Foreskin keratinocyte (primary cell): ENCODE measurements at places on chromosomes 11 and 22. TPM values are rescaled to one million over a fixed set of nuclear protein-coding genes. Genes with fewer than 3 reads are reported as not detected.

- DNase-seq, result no peak
Observed at GRCh38 chr11:62372871-62373270, 35.6 kb downstream of the ASRGL1 start.

- DNase-seq, result no peak
Observed at GRCh38 chr11:100878474-100878873, 191.4 kb downstream of the ARHGAP42 start.

KCTD14 gene
- total RNA-seq, result 11.2 and 12.8 TPM in 2 replicates

PARVB gene
- 13.9 and 16.8 TPM in 2 replicates for total RNA-seq

GRCh38 chr11:113564527-113565130 is 89.4 kb upstream of the DRD2 start:
- no peak for DNase-seq

GRCh38 chr11:33723238-33723881 is 12.9 kb downstream of the CD59 start:
- peak; percentile 92 for DNase-seq

PGA5 gene
- not detected in 2 replicates for total RNA-seq

DNA sequence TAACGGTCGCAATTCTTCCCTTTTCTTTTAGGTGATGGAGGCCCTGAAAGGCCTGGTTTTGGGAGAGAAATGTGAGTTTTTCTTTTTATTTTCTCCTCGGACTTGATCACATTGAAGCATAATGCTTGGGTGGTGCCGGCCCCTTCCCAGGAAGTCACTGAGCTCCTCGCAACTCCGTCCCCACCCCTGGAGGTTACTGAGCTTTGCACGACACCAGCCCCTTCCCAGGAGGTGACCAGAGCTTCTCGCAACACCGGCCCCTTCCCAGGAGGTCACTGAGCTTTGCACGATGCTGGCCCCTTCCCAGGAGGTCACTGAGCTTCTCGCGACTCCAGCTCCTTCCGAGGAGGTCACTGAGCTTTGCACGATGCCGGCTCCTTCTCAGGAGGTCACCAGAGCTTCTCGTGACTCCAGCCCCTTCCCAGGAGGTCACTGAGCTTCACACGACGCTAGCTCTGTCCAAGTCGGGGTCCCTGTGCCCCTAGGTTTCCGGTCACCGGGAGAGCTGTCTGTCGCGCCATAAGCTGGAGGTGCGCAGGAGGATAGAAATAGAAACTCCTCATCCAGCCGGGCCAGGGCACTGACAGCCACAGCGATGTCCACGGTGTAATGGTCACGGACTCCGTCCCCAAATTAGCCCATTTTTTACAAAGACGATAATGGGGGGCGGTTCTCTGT is 586.4 kb downstream of the BRD1 start:
- no peak for DNase-seq

DNA sequence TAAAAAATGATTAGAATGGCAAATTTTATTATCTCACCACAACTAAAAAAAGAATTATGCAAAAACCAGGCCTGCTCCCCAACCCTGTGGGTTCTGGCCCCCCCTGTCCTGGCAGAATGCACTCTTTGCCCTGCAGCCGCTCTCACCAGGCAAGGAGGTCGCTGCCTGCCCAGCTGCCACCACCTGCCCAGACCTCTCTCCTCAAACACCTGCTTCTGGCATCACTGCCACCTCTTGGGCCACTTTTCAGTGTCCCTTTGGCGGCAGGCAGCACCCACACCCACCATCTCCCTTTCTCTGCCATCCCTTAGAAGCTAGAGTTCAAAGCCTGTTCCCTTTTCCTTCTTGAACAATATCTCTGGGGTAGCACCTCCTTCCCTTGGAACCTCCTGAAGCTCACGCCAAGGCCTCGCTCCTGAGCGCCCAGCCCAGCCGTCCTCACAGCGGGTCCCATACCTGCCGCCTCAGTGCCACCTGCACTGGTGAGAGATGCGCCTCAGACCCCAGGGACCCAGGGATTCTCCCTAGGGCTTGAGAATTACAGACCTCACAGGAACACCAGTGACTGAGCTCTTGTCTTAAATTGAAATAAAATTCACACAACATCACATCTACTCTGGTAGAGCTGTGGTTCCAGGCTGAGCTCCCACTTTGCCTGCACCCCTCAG is 44.6 kb downstream of the SGSM3 start:
- no peak for DNase-seq

MGAT3 gene
- total RNA-seq, result not detected in 2 replicates

XKR3 gene
- total RNA-seq, result not detected in 2 replicates

- peak; percentile 44 for DNase-seq
Observed at GRCh38 chr22:20885557-20886323, 26.9 kb downstream of the SNAP29 start.

DNA sequence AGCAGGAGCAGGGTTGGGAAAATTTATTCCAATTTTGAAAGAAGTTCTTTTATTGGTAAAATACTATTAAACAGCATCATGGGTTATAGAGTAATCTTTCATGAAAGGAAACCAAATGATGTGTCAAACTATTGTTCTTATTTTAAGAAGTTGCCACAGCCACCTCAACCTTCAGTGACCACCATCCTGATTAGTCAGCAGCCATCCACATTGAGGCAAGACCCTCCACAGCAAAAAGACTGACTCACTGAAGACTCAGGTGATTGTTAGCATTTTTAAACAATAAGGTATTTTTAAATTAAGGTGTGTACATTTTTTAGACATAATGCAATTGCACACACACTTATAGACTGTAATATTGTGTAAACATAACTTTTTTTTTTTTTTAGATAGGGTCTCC is 3.7 kb upstream of the HEPHL1 start:
- DNase-seq, result peak; percentile 92

- no peak for DNase-seq
Observed at GRCh38 chr11:69823641-69824265, 4.5 kb upstream of the FGF3 start.

- peak; percentile 55 for DNase-seq
Observed at GRCh38 chr11:18243783-18244362, 4.6 kb downstream of the SAA2 start.

- DNase-seq, result peak; percentile 85
Observed at GRCh38 chr11:9575260-9576240, 2.1 kb downstream of the WEE1 start.

DNA sequence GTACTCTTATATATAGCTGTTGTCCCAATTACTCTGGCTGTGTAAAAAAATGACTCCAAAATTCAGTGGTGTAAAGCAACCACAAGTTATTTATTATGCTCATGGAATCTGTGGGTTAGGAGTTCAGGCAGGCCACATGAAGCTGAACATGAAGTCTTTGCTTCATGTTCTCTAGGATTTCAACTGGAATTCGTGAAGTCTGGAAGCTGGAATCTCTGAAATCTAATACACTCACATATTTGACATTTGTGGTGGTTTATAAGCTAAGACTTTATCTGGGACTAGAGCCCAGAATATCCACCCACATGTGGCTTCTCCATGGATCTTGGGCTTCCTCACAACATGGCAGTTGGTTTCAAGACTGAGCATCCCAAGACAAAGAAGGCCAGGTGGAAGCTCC is 430.6 kb downstream of the MIAT start:
- no peak for DNase-seq

DNA sequence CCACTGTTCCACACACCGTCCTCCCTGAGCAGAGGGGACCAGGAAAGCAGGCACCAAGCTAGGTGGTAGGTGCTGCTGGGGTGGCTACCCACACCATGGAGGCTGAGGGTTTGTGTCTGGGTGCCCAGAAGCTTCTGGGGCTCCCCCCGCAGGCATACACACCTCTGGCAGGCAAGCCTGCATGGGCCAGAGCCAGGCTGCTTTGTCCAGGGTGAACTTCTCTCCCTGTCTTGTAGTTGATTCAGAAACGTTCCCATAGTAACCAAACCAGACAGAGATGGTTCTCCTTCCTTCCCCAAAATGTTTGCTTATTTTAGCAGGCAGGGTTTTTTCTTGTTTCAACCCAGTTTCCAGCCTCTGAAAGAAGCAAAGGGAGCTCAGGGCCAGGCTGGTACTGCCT is 40.9 kb upstream of the SUSD2 start:
- no peak for DNase-seq

GRCh38 chr22:31443516-31443915 is 44.1 kb downstream of the DRG1 start:
- DNase-seq, result no peak

DNA sequence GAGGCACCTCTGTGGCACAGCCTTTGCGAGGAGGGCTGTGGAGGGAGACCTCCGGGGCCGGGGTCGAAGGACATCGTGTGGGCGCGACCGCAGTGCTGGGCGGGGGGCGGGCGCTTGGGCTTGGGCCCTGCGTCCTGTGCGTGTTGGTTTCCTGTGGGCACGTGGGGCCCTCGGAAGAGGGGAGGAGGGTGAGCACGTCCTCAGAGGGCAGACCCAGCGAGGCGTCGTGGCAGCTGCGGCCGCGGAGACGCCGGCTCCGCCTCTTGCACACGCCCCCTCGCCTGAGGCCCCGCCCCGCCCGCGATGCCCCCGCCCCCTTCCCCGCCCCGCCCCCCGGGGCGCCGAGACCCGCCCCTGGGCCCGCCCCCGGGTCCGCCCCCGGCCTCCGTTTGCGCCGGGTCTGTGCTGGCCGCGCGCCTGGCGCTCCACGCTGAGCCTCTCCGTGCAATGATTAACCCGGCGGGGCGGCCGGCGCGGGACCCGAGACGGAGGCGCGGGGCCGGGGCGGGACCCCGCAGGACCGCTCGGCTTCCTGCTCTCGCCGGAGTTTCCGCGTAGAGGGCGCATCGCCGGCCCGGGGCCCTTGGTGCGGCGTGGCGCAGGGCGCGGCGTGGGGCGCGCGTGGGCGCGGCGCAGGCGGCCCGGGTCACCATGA is at the start of gene PRR5:
TSS of gene PRR5 (plus strand) at position 381 of the 655 bp plus-strand sequence. CDS start at position 652, 271 bp downstream.
- no peak for DNase-seq

DNA sequence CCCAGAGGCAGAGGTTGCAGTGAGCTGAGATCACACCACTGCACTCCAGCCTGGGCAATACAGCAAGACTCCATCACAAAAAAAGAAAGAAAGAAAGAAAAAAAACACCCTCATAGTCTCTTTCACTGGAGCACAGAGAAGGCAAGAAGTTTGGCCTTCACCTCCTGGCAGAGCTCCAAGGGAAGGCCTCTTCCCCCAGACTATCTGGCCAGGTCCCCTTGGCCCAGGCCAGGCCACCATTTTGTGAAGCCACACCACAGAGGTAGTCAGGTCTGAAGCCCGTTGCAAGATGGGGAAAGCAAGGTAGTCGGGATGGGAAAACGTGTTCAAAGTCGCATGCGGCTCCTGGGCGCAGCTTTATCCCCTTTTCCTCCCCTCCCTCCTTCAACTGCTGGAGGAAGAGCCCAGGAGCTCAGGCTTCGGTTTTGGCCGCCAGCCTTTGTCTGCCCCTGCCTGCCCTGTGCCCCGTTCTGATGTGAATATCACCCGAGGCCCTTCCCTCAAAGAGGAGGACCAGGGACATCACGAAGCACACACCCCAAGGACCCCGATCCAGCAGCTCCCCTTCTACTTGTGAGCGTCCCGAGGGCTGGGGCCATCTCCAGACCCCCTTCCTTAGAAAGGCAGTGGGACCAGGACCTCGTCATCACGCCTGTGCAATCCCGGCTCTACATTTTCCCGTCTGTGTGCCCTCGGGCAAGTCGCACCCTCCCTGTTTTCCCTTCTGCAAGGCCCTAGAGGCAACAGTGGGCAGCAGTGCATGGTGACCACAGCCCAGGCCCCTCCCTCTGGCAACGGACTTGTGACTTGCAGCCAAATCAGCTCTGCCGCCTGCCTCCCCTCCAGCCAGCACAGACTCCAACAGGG is 17.7 kb downstream of the CABP7 start:
- DNase-seq, result no peak

GRCh38 chr11:74989260-74989638 is 516 bp downstream of the NEU3 start:
- DNase-seq, result no peak

- DNase-seq, result no peak
Observed at GRCh38 chr11:65857500-65857852, 504 bp downstream of the CFL1 start.
